ENCODE measurements at places on chromosomes 13 and 19. TPM values are rescaled to one million over a fixed set of nuclear protein-coding genes. Genes with fewer than 3 reads are reported as not detected.

DNA sequence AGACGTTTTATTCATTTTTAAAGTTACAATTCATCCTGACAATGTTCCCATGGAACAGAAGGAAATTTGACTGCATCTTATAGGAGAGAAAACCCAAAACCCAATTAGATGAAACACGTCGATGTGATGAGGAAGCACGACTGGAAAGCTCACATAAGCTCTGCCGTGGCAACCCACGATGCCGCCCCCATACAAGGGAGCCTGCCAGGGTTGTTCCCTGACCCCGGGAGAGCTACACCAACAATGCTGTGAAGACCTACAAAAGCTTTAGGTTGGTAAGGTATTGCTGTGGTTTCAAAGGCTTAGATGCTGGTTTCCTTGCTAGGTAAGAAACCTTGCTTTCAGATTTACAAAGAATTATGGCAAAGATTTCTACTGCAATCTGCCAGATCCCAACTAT is 393.1 kb downstream of the KLF12 start:
- DNase-seq = no peak

DNA sequence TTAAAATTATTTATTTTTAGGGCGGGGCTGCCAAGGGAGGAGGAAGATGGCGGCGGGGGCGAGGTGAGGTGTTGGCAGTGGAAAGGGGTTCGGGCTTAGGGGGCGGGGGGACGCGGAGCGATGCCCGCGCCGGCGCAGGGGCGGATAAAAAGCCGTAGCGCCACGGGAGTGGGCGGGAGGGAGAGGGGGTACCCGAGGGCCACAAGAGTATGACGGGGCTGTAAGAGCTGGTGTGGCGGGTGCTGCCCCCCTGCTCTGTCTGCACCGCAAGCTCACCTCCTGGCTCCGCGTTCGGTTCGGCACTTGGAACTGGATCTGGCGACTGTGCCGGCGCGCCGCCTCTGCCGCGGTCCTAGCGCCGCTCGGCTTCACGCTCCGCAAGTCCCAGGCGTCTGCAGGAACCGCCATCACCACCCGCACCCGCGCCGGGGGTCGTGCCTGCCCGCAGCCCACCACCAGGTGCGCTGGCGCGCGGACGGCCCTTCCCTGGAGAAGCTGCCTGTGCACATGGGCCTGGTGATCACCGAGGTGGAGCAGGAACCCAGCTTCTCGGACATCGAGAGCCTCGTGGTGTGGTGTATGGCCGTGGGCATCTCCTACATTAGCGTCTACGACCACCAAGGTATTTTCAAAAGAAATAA is 265.2 kb upstream of the SGCG start:
- DNase-seq = peak; percentile 13

DNA sequence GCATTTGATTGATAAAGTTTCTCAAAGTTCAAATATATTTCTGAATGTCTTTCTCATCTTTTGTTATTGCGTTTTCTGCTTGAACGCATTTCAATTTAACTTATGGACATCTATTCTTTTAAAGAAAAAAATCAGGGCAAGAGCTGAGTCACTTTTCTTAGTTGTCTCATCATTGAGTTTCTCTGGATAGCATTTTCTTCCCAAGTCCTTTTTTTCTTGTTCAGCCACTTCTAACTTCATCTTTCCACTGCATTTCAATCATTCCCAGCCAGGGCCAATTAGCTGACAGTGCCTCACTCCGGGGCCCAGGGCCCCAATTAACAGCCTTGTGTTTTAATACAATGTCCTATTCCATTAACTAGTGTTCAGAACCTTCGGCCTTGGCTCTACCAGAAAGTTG is 216.3 kb downstream of the B3GLCT start:
- DNase-seq = no peak

DNA sequence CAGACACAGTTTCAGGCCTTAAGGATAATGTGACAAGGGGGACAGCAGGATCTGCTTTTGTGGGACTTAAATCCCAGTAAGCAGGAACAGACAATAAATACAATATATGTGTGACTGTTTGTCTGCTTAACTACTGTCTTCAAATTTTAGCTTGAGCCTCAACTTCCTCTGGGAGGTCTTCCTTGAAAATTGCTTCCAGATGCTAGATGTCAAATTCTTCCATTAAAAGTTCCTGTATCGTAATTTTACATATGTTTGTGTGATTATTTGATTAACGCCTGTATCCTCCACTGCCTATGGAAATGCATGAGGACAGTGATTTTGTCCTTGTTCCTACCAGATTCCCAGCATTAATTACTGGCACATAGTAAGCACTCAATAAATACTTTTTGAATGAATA is 385.5 kb downstream of the NDFIP2 start:
- DNase-seq = no peak

DNA sequence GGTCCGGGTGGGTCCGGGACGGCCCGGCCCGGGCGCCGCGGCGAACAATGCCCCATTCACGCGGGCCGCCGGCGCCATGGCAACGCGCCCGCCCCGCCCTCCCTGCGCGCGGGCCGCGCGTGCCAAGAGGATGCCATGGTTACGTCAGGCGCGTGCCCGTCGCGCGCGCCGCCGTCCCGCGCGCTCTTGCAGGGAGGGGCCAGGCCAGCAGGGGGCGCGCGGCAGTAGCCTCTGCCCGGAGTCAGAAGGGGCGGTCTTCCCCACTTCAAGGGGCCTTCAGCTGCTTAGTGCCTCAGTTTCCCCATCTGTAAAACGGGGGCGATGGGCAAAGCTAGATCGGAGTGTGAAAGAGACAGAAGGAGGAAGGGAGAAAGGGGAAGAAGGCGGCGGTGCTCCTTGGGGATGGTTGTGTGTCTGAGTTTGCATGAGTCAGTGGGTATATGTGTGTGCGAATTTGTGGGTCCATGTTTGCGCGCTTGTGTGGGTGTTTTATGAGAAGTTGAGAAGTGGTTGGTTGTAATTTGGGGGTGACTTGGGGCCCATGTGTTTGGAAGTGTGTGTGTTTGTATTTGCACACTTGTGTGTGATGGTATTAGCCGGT is 11.6 kb upstream of the NFIX start:
- DNase-seq = peak; percentile 82

- no peak for DNase-seq
Observed at GRCh38 chr13:34290661-34291060, 472.7 kb downstream of the RFC3 start.

- no peak for DNase-seq
Observed at GRCh38 chr13:79937311-79937710, 403.6 kb downstream of the SPRY2 start.

DNA sequence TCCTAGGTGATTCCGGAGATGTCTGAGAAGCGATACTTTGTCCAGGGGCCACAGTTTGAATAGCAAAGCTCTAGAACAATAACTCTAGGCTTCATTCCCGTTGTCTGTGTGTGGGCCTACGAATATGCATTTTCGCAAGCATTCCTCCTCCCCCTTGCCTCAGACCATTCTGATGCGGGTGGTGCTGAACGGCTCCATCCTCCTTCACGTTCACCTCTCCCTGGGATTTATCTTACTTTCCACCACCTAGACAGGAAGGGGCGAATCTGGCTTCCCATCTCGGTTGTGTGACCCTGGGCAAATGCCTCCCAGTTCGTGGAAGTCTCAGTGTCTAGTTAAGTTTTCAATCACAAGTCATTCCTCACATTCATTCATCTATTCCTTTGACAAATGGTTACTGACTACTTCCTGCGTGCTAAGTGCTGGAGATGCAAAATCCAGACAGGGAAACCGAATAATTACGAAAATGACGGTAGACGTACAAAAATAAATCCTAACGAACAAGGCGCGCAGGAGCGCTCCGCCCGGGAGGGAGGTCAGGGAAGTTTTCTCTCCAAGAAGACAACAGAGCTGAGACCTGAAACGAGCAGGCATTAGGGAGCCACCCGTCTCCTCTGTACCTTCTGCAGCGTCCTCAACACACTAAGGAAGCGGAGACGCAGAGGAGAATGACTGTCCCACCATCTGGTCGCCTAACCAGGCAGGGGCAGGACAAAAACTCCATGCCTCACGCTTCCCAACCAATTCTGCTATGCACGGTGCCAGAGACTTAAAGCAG is 1.3 kb upstream of the CNOT3 start:
- no peak for DNase-seq

GRCh38 chr19:35205733-35206323 is 22.7 kb downstream of the FAM187B start:
- no peak for DNase-seq

- no peak for DNase-seq
Observed at GRCh38 chr19:37691881-37692504, 27.6 kb downstream of the ZNF607 start.

GRCh38 chr13:52345631-52346251 is 60.2 kb downstream of the THSD1 start:
- no peak for DNase-seq

DNA sequence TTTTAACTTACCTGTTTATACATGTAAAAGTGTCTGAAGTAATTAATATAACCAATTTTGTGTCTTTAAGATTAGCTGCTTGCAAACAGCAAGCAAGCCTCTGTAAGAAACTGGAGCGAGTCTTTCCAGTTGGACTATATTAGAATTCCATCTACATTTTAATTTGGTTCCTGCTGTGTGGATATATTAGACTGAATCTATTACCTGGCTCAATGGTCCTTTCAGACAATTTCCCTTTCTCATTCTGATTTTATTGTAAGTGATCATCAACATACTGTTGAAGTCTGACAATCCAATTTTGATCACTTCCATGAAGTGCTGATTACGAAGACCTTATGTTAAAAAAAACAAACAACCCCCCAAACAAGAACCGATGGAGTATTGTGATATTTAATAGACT is 72.3 kb downstream of the GPC5 start:
- DNase-seq = no peak

- DNase-seq = peak; percentile 28
Observed at GRCh38 chr13:38763446-38764381, 76.8 kb downstream of the FREM2 start.

GRCh38 chr13:109381546-109382180 is 404.7 kb downstream of the IRS2 start:
- no peak for DNase-seq

DNA sequence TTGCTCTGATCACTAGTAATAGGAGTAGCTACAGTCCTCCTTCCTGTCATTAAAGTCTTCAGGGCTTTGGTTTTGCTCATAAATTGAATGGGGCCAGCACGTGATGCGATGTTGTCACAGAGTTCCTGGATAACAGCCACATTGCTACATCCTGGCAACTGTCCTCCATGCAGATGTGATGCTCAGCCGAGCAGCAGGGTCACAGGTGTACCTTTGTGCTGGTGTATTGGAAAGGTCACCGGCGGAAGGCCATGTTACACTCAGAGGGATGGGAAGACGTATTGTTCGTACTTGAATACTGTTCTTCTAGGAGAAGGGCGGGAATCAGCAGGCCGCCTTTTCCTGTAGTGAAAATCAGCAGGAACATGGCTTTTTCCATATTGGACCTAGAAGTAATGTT is 713.8 kb upstream of the GPC6 start:
- no peak for DNase-seq

DNA sequence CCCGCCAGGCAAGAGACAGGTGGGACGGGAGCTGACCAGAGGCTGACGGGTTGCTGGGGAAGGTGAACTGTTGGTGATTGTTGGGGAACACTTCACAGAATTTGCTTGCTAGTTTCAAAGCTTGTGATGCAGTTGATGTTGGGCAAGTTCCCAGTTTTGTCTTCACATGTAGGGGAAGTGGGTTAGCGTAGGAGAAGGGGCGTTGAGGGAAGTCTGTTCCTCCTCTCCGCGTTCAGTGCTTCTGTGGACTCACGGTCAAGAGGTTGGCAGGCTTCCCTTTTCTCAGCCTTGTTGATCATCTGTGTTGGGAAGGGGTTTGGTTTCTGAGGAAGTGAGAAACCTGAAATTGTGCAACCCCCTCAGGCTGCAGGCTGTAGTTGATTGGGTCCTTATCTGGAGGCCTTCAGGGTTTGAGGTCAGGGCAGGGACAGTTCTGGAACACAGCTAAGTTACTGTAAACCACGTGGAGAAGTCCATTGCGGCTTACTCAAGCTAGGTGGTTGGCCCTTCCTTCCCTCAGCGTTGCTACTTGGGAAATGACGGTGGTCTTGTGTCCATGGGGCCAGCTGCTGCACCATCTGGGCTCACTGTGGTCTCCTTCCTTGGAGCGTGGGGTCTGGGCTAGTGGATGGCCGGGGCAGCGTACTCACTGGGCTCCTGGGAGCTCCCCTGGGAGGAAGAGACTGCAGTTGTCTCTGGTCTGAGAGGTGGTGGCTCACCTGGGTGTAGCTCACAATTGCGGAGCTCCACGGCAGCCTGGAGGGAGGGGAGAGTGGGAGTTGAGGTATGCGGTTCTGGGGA is 7.5 kb downstream of the RPS9 start:
- no peak for DNase-seq

GRCh38 chr13:86813198-86813597 is 858.0 kb upstream of the SLITRK5 start:
- no peak for DNase-seq

- DNase-seq = no peak
Observed at GRCh38 chr13:51849145-51850101, 4.4 kb upstream of the TMEM272 start.

- no peak for DNase-seq
Observed at GRCh38 chr13:31207661-31208552, 8.1 kb downstream of the B3GLCT start.

DNA sequence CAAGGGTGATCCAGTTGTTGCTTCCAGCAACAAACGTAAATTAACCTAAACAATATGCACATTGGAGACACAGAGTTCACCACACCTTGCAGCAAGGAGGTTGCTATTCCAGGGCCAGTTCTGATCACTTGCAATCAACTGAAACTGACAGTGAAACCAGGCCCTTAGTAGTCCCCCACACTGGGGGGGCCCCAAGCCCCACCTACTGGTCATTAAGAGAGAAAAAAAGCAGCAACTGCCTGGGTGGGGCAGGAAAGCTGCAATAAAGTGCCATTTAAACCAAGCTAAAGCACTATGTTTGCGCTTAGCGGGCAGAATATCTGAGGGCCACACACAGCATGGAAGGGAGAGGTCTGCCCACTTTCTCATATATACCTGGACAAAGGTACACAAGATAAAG is 51.5 kb downstream of the ATP7B start:
- no peak for DNase-seq

DNA sequence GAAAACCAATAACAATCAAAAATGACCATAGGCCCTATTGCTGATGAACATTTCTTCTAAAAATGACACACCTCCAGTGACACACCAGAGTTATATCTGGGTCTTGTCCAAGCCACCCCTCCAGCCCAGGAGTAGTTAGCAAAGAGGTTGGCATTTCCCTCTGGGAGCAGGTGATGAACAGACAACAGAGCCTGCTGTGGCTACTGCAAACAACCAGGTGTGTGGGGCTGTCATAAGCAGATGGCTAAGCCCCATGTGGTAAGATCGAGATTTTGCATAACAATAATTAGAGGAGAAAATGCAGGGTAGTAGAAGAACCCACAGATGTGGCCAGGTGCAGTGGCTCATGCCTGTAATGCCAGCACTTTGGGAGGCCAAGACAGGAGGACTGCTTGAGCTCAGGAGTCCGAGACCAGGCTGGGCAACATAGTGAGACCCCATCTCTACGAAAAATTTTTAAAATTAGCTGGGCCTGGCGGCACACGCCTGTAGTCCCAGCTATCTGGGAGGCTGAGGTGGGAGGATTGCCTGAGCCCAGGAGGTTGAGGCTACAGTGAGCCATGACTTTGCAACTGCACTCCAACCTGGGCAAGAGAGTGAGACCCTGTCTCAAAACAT is 5.0 kb downstream of the XRCC1 start:
- no peak for DNase-seq

The ANKRD10 gene
- 109 TPM for total RNA-seq

The C1QTNF9B gene
- total RNA-seq = not detected

The FAM216B gene
- total RNA-seq = not detected

The RNASEH2A gene
- 30.6 TPM for total RNA-seq

The PRR20A gene
- not detected for total RNA-seq

The DMRTC2 gene
- not detected for total RNA-seq

The SLC15A1 gene
- 1.7 TPM for total RNA-seq
